Fibroblast of villous mesenchyme (primary cell): ENCODE measurements at places on chromosomes 1 and 21.

DNA sequence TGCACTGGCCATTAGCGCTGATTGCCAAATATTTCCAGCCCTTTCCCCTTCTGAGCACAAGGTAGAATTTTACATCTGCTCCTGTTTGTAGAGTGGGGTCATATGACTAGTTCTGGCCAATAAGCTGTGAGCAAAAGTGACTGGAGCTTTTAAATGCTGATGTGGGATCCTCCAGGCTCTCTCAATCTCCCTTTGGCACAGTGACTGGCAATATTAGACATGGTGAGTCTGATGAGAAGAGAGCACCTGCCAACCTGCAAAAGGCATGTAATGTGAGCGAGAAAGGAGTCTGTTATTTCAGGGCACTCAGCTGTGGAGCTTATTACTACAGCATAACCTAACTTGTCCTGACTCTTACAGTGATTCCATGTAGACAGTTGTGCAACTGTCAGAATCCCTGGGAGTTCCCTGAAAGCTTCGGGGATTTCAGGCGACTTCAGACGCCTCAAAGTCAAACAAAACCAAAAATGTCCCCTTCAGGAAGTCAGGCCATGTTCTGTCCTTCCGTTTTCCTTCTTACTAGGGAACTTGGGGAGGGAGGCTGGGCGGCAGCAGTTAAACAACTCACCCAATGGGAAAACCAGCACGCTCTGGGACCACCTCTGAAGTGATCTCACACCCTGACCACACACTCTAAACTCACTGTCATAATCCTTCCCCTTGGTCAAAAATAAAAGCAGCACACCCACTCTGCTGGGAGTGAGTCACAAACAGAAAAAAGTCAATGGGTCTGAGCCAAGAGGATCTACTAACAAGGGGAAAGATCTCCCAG is 3.6 kb upstream of the RASSF5 start:
- peak; percentile 98 for DNase-seq

GRCh38 chr1:161743231-161743630 is 6.4 kb upstream of the DUSP12 start:
- DNase-seq = no peak

DNA sequence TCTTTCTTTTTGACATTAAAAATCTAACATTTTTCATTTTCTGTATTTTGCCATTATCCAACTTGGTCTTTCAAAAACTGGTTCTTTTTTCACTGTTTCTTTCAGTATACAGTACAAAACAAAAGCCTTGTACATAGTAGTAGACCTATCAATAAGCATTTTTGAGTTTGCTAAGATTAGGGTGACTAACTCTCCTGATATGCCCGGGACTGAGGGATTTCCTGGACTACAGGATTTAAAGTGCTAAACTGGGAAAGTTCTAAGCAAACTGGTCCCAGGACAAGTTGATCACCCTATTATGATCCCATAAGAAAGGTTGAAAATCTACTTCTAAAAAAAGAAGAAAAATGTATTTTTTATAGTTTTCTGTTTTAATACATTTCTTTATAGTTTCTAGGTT is 120.9 kb downstream of the USP25 start:
- DNase-seq = peak; percentile 62

DNA sequence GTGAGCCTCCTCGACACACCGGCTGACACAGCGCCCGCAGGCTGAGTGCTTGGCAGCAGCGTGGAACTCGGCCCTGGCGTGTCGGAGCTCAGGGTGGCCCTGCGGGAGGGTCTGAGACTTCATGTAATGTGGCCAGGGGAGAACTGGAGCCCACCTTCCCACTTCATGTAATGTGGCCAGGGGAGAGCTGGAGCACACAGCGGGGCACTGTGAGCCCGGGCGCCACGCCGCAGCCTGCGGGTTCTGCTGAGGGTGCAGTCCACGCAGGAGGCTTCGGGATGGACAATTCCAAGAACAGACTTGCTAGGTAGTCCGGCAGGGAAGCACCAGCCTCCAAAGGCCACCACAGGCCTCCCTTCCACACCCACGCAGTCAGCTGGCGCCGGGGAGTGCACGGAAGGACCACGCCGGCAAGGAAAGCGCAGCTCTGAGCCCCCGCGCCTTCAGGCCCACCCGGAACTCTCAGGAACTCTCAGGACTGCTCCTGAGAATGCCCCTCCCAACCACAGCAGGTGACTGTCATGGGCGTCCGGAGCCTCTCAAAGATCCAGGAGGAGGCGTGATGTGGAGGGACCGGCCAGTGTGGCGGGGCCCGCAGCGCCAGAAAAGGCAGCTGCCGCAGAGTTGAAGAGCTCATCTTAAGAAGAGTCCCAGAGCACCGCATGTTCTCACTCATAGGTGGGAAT is 19.3 kb upstream of the ADARB1 start:
- DNase-seq = no peak

DNA sequence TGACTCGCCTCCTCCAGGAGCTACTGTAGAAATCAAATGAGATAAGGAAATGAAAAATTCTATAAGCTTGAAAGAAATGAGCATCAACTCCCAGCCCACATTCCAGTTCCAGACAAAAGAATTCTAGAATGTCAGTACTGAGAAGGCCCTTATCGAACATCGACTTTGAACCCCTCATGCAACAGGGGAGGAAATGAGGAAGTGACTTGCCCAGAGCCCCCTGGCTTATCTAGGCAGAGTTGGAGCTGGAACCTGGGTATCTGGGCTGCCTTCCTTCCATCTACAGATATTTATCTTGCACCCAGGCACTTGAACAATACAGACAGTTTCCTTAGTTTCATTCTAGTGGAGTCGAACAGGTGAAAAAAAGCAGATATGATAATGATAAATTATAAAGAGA is 22.3 kb downstream of the MECR start:
- DNase-seq = no peak

DNA sequence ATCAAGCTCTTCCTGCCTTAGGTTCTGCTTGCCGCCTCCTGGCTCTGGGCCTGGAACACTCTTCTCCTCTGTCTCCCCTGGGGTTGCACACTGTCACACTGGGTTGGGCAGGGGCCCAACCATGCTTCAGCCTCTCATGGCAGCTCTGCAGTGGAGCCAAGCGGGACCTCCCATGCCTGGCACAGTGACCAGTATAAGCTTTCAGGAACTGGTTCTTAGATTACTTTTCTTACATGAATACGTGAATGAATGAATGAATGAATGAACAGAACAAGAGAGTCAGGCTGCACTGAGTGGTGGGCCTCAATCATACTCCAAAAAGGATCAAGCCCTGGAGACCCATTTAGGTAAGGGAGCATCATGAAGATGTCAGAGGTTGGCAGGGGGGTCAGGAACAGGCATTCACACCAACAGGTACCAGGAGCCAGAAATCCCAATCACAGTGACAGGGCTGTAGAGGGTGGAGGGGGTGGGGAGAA is 30.8 kb upstream of the TMEM125 start:
- DNase-seq = no peak

DNA sequence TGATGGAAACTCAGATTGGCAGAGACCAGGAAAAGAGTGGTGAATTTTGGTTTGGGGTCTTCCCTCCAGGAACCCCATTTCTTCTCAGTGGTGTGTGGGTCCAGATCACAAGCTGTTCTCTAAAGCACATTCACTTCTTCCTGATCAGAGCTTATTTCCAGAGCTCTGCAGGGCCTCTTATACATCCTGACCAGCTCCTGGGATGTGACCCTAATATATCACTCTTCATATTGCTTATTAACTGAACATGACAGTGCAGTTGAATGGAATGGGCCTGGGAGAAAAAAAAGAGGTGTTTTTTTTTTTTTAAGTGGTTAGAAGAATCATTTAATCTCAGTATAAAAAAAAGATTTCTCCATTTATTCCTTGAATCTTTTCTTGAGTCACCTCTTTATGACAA is 29.6 kb upstream of the DNM3 start:
- no peak for DNase-seq

- DNase-seq = peak; percentile 20
Observed at GRCh38 chr1:219798283-219799030, 129.9 kb downstream of the SLC30A10 start.

DNA sequence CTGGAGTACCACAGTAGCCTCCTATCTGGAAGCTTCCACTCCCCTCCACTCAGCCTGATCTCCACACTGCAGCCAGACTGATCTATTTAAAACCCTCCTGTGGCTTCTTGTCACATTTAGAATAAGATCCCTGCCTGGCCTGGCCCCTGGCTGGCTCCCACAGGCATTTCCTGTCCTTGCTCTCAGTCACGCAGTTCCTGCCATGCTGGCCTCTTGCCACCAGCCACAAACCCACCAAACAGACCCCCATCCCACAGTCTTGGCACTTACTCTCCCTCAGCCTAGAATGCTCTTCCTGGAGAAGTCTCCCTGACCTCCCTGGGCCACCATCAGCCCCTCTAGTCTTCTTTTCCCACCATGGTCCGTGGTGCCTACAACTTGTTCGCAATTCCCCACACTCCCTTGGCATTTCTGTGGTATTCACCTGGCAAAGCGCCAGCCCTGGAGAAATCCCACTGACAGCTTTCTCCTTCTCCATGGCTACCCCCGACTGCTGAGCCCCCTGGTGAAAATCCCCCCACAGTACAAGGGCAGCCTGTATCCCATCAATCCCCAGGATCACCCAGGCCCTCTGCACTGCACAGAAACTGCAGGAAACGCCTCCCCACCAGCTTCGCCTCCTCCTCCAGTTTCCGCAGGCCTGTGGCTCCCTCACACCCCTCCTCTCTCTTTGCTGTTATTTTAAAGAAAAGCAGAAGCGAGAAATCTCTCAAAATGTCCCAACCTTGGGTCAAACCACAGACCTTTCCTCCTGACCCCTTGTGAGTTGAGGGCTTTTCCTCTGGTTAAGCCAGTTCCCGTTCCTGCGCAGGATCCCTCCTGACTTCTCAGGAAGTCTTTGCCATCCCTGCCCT is 94.5 kb downstream of the SYT2 start:
- DNase-seq = peak; percentile 80
